ENCODE measurements at places on chromosomes 5 and 9. TPM values are rescaled to one million over a fixed set of nuclear protein-coding genes. Genes with fewer than 3 reads are reported as not detected.

- no peak for DNase-seq
Observed at GRCh38 chr9:123387686-123388085, 31.7 kb downstream of the CRB2 start.

DNA sequence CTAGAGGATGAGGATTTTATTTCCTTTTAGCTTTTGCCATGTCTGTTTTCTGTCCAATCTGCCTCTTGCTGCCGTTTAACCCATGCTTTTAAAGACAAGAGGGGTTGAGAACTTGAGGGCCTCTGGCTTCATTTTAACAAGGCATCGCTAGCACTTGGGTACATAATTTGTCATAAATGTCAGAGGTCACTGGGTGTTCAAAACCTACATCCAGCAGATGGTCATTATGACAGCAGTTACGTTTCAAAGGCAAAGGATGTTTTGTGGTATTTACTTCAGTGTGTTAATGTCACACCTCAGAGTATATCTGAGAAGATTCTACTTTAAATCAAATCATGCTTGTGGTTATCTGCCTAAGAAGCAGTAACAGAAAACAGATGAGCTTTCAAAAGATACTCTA lies 918.3 kb downstream of the NR2F1-AS1 start:
- no peak for DNase-seq

DNA sequence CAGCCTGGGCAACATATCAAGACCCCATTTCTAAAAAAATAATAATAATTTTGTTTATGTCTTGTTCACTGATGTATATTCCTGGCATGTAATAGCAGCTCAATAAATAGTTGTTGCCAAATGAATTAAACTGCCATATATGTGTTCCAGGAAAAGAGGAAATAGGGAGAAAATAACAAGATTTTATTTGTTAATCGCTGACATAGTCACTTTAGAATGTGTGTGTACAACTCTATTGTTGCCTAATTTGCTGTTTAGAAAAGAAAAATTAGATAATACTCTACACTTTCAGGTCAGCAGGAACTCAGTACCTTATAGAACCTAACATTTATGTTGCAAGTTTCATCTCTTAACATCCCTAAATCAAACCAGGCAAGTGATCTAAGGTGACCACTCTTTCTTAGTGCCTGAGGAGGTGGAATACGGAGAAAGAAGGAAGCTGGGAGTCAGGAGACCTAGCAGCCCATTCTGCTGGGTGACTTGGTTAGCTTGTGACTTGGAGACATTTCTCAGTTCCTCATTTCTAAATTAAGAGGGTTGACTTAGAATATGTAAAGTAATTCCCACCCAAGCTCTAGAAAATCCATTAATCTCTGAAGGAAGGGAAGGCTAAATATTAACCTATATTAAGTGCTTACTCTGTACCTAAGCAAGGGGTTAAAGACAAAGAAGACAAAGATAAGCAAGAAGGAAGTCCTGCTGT lies 110.3 kb upstream of the IQGAP2 start:
- DNase-seq = no peak

- DNase-seq = no peak
Observed at GRCh38 chr5:17482790-17483189, 15.2 kb upstream of the TAF11L2 start.

DNA sequence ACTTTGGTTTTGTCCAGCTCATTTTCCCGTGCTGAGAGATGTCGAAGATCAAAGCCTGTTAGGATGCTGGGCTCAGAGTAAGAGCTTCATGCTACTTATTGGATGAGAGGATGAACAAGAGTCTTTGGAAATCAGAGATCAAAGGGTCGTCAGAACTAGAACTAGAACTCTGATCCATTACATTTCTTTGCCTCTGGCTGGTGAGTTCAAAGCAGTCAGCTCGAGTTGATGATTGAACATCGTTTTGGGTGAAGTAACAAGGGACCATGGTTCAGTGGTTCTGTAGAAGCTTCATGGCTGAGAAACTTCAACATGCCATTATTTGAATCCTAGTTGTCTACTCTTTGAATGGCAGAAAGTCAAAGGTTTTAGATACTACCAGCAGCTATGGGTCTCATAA lies 320.3 kb downstream of the ARHGEF28 start:
- no peak for DNase-seq

- no peak for DNase-seq
Observed at GRCh38 chr5:35223787-35224395, 6.4 kb downstream of the PRLR start.

- no peak for DNase-seq
Observed at GRCh38 chr5:145293716-145294115, 541.4 kb downstream of the PRELID2 start.

The SLC36A2 gene
- 12.7 TPM for polyA plus RNA-seq

- DNase-seq = no peak
Observed at GRCh38 chr9:14221558-14221957, 92.4 kb downstream of the NFIB start.

GRCh38 chr9:37575511-37575914 lies 667 bp downstream of the FBXO10 start:
- DNase-seq = no peak

GRCh38 chr5:53089481-53089991 lies 20.0 kb downstream of the MOCS2 start:
- DNase-seq = no peak

GRCh38 chr9:10272830-10273229 lies 340.0 kb downstream of the PTPRD start:
- DNase-seq = no peak

DNA sequence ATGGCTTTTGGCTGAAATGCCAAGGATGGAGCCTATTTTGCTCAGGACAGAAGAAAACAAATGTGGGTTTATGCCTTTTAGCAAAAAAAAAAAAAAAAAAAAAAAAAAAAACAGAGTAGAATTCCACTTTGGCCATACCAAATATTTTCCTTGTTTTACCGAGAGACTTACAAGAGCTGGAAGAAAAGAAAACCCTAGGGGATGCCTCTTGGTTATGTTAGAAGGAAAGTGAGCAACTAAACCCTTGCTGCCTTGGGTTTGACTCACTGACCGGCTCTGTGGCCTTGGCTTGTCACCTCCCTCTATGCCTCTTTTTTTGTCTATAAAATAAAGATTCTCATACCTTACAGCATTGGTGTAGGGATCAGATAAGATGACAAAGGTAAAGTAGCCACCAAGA lies 69.6 kb upstream of the ABCA1 start:
- no peak for DNase-seq

DNA sequence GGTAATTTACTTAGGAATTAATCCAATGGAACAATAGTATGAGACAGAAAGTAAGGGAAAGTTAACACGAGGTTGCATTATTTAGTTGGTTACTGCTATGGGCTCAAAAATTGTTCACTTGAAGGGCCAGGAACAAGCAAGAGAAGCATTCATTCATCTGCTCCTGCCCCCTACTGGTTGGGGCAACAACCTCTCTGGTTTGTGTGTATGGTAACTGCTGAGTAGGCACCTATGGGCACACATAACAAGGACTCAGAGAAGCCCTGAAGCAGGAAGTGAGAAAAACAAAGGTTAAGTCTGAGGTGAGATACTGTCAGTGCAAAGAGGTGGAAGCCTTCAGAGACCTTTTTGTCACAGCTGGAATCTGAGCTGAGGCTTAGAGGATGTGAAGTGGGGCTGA lies 34.4 kb upstream of the RANBP6 start:
- no peak for DNase-seq

DNA sequence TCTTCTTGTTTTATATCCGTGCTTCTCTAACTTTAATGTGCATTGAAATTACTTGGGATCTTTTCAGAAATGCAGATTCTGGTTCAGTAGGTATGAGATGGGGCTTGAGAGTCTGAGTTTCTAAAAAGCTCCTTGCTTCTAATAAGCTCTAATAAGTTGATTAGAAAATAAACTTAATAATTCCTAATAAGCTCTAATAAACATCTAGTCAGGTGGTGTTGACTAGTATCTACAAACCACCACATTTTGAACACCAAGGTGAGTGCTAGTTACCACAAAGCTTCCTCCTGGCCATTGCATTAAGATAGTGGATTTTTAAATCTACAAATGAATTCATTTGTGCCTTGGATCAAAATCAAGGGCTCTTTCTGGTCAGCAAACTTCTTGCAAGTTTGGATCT lies 5.3 kb downstream of the TMOD1 start:
- no peak for DNase-seq

DNA sequence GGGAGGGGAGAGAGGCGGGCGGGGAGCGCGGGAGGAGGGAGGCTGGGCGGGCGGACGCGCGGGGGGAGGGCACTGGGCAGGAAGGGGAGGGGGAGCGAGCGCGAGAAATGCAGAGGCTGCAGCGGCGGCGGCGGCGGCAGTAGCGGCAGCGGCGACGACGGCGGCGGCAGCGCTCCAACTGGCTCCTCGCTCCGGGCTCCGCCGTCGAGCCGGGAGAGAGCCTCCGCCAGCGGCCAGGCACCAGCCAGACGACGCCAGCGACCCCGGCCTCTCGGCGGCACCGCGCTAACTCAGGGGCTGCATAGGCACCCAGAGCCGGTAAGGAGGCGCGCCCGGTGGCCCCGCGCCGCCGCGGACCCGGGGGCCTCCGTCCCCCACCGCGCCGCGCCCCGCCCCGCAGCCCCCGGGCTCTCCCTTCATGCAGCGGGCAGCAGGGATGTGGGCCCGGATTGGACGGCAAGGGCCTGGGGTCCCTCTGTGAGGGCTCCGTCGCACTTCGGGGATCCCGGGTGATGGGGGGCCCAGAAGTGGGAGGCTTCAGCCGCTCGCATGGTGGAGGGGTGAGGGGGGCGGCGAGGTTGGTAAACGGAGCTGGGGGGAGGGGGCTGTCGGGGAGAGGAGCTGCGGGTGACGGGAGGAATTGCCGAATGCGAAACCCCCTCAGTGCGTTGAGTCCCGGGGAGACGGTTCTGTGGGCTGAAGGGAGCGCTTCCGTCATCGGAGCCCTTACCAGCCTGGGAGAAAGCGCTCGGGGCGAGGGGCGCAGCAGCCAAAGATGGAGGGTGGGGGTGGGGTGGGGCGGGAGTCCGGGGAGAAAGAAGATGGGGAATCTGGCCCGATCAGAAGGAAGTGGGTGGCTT lies at the start of gene BASP1:
BASP1 (plus strand) TSS at position 139 of the 860 bp plus-strand sequence. CDS start 57,586 bp downstream, outside the sequence.
- peak; percentile 65 for DNase-seq

The IL9 gene
- not detected for polyA plus RNA-seq

- no peak for DNase-seq
Observed at GRCh38 chr5:124007675-124008398, 495.9 kb downstream of the CSNK1G3 start.

The TMEM232 gene
- polyA plus RNA-seq = 5.5 TPM

GRCh38 chr9:129332581-129332980 lies 154.5 kb upstream of the IER5L start:
- no peak for DNase-seq
